ENCODE measurements at places on chromosomes 16 and 17.

- no peak for DNase-seq
Measured at GRCh38 chr17:79746889-79747507, 16.3 kb downstream of the ENPP7 start.

DNA sequence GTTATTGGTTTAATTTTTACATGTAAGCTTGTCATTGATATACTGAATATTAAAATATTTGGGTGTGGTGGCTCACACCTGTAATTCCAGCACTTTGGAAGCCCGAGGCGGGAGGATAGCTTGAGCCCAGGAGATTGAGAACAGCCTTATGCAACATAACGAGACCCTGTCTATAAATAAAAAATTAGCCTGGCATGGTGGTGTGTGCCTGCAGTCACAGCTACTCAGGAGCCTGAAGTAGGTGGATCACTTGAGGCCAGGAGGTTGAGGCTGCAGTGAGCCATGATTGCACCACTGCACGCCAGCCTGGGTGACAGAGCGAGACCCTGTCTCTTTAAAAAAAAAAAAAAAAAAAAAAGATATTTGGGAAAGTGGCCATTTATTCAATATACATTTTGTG is 32.3 kb downstream of the NFAT5 start:
- DNase-seq: no peak

GRCh38 chr17:58734811-58735210 is 20.8 kb upstream of the PPM1E start:
- DNase-seq: no peak

DNA sequence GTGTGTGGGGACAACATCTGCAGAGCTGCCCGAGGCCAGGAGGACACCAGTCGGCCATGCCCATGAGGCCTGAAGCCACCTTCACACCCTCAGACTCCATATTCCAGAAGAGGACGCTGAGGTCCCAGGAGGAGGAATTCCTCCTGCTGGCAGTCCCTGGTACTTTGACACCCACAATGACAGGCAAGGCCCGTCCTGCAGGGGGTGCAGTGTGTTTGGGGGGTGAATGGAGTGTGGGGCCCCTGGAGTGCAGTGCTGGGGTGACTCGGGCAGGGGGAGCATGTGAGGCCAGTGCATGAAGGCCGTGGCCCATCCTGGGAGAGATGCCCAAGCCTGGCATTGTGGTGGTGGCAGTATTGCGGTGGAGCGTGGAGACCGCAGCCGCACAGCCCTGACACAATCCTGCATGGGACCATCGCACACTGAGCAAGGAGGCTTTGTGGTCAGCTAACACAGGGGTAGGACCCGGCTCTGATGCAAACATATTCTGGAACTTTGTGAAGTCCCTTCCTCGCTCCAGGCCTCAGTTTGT is 52.2 kb downstream of the ZDHHC7 start:
- DNase-seq: no peak

DNA sequence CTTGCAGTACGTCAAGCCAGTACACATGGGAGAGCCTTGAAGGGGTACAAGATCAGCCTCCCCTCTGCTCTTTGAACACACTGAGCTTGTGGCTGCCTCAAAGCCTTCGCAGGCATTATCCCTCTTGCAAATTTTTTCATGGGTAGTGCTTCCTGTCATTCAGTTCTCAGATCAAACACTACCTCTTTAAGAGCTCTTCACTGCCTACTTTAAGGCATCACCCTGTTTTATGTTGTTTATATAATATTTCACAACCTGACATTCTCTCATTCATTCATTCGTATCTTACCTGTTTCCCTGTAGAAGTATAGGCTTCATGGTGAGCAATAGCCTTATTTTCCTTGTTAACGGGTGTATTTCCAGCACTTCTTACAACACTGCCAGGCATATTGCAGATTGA is 269.1 kb downstream of the CDH13 start:
- DNase-seq: no peak

DNA sequence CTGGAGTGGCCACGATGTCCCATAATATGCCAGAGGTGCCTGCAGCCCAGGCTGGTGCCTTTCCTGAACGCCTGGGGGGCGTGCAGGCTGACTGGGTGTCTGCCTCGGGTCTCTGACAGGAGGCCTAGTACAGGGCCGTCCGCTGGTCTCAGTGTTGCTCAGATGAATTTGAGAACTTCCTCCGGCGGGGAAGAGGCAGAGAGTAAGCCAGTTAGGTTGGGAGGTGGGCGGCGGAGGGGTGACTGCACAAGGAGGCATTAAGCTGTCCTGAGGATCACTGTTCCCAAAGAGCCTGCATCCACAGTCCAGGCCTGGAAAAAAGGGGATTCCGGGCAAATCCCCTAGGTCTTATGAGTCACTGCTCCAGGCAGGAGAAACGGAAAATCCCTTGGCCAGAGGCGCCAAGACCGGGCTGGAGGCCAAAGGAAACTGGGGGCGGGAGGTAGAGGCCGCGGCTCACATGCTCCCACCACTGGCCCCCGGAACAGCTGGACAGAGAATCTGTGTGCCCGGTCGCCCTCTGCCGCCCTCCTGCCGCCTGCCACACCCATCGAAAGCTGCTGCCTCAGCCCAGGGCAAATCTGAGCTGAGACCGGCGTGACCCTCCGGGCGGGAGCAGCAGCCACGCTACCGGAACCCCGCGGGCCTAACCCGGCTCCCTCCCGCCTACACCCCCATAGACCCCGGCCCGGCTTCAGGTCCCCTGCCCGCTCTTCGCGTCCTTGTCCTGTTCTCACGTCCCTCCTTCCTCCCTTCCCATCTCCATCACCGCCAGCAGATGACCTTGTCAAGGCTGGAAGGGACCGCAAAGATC is 1.2 kb downstream of the TRIM47 start:
- DNase-seq: peak; percentile 84
